ENCODE measurements at places on chromosomes 2 and 18.

DNA sequence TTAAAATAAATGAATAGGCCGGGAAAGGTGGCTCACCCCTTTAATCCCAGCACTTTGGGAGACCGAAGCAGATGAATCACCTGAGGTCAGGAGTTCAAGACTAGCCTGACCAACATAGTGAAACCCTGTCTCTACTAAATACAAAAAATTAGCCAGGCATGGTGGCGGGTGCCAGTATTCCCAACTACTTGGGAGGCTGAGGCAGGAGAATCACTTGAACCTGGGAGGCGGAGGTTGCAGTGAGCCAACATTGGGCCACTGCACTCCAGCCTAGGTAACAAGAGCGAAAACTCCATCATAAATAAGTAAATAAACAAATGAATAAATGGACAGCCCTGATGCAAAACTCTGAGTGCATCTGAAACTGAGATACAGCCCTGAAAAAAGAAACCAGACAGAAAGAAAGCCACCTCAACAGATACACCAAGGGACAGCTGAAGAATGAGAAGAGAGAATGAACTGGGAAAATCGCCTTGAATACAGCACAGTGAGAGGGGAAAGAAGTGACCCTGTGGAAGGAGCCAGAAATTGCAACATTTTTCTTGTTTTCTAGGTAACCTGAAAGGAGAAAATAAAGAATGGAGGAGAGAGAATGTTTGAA lies 64.4 kb downstream of the TRABD2A start:
- no peak for DNase-seq

- DNase-seq: no peak
These were observed 7.8 kb upstream of the ANXA4 start for GRCh38 chr2:69734035-69734611.

DNA sequence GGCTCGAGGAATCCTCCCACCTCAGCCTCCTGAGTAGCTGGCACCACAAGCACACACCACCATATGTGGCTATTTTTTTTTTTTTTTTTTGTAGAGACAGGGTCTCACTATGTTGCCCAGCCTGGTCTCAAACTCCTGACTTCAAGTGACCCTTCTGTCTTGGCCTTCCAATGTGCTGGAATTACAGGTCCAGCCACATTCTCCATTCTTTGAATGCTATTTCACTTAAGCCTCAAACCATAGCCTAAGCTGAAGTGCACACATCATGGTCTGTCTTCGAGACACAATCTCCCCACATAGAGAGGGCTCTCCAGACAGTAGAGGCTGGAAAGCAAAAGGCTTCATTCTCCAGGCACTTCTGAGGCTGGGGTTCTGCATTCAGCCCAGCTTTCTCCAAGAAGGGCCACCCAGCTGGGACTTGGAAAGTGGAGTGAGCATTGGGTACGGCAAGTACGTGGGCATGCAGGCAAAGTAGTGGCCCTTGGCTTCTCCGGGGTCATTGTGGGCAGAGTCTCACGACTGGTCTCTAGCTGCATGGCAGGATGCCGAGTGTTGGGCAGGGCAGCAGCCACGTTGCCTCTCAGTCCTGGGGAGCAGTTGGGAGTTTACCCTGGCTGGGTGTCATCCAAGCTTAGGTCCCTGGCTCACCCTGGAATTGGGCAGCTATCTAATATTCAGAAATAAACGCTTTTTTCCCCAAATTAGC lies 78.2 kb upstream of the SMAD7 start:
- DNase-seq: peak; percentile 70

DNA sequence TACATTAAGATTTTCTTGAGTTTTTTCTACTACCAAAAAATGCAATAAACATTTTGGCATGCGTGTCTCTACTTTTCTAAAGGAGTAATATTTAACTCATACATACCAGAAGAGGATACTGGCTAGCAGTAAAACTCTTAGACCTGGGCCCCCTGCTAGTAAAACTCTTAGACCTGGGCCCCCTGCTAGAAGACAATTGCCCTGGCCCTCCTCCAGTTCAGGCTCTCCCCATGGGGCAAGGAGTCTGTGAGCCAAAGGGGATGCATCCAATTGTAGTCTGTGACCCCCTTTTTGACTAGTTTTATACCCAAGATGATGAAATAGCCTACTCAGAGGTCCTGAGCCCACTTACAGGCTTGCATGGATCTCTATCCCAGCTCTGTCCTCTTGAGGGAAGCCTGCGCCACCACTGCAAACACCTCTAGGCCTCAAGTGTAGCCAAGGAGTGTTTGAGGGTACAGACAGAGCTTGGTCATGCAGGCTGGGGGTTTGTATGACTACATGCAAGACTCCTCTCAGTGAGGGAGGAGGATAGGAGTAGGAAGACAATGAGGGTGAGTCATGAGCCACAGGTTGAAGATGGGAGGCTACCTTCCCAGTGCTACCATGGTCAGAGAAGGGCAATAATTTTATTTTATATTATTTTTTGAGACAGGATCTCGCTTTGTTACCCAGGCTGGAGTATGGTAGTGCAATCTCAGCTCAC lies 45.2 kb upstream of the PGAP1 start:
- no peak for DNase-seq

GRCh38 chr2:160614391-160614790 lies 120.8 kb upstream of the RBMS1 start:
- DNase-seq: no peak

DNA sequence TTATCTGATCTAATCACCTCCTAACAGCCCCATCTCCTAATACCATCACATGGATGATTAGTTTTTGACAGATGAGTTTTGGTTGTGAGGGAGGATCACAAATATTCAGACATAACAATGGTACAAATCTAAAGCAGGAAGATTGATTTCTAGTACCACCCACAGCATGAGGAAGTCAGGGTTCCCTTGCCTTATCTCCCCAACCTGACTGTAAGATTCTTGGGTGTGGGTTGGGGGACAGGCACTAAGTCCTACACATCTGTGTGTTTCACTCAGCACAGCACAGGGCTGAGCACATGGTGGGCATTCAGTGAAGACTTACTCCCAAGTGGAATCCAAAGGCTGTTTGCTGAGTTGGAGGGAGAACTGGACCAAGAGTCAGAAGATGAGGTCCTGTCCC lies 93.8 kb upstream of the CXCR4 start:
- DNase-seq: no peak

DNA sequence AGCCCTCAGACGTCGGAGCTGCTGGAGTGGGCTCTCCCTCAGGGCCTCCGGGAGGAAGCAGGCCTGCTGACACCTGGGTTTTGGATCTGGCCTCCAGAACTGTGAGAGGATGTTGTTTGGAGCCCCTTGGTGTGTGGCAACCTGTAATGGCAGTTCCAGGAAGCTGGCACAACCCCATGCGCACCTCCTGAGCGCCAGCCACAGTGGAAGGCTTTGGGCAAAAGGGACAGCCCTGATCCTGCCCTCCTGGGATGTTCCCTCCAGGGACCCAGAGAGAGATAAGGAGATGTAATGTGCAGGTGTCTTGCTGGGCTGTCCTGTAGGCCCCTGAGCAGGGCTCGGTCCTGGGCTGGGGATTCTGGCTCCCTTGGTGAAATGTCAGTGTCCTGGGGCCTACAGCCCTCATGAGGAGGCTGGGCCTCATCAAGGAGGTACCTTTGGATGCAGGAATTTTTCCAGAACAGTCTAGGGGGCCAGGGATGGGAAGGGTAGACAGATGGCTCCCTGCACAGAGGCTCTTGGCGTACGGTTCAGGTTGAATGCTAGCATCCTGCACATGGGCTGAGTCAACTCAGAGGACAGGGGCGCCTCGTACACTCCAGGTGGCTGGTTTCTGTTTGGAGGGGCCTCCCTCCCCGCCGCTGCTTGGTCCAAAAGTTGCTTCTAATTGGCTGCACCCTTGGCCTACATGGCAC lies 61.1 kb downstream of the ASB1 start:
- peak; percentile 77 for DNase-seq

- no peak for DNase-seq
These were observed 245.0 kb upstream of the NT5C1B start for GRCh38 chr2:18834341-18834740.

DNA sequence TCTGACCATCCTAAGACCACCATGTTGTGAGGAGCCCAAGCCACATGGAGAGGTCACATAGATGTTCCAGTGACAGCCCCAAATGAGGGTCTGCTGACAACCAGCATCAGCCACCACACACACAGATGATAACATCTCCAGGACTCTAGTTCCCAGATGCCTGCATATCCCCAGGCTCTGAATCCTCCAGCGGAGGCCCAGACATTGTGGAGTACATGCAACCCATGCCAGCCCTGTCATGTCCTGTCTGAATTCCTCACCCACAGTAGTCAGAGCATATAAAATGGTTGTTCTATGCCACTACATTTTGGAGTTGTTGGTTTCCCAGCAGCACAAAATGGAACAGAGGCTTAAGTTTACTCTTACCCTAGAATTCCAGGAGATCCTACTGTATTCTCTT lies 122.0 kb upstream of the SLC35G4 start:
- no peak for DNase-seq

DNA sequence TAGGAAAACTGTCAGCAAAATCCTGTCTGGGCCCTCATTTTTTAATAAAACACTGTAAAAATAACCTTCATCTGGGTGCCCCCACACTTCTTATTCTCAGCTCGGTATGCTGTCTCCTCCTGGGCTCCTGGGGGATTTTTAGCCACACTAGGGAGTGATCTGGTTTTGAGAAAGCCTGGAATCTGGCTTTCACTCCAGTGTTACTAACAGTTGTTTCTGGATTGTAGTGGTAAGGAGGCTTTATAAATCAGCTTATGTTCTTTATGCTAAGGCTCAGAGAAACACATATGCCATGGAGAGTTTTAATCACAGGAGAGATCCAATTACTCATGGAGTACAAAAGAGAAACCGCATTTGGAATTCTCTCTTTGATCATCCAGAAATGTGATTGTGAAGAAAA lies 744.3 kb upstream of the SOX11 start:
- no peak for DNase-seq

GRCh38 chr18:62396381-62396780 lies 71.3 kb downstream of the TNFRSF11A start:
- no peak for DNase-seq

GRCh38 chr2:95346738-95347671 lies 49.9 kb downstream of the KCNIP3 start:
- DNase-seq: peak; percentile 84

GRCh38 chr2:47402805-47403608 lies at the start of gene MSH2:
MSH2 (plus strand) TSS chr2:47403156; CDS start chr2:47403192, 36 bp downstream.
- peak; percentile 95 for DNase-seq

DNA sequence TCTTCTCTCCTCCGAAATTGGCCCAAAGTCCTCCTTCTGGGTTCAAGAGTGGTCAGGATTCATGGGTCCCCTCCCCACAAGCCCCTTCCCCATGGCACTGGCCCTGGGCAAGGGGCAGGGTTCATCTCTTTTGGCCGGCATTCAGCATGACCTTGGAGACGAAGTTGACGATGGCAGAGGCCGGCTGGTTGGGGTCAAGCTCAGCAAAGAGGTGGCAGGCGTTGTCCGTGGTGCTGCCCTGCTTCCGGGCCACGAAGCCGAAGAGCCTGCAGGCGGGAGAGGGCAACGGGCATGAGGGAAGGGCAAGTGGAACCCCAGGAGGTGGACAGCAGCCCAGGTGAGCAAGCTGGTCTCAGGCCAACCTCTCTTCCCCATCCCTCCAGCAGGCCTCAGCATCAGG lies 198.5 kb downstream of the TNS1 start:
- DNase-seq: no peak

DNA sequence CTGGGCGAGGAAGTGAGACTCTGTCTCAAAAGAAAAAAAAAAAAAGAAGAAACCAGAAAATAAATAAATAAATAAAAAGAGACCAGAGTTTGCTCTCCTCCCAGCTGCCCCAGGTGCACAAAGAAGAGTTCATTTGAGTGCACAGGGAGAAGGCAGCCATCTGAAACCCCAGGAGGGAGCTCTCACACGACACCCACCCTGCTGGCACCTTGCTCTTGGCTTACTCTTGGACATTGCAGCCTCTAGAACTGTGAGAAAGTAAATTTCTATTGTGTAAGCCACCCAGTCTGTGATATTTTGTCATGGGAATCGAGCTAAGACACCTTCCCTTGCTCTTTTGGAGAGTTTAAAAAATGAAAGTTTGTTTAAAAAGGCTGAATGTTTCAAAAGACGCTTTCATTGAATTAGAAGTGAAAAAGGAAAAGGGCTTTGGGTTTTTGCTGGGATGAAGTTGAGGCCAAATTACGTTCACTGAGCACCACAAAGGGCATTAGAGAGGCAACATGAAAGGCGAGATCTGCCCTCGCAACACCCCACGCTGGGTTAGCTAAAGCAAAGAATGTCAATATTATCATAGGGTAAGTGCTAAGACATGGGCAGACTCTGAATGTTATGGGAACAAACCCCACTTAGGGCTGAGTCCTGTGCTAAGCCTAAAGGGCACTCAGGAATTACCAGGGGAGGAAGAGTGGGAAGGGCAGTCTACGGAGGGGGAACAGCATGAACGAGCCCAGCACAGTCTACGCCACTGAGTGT lies 128.9 kb upstream of the RIOK3 start:
- DNase-seq: no peak

GRCh38 chr2:86243272-86243671 lies 44.0 kb downstream of the MRPL35 start:
- DNase-seq: no peak

GRCh38 chr2:62038975-62039771 lies 133.7 kb downstream of the COMMD1 start:
- no peak for DNase-seq

DNA sequence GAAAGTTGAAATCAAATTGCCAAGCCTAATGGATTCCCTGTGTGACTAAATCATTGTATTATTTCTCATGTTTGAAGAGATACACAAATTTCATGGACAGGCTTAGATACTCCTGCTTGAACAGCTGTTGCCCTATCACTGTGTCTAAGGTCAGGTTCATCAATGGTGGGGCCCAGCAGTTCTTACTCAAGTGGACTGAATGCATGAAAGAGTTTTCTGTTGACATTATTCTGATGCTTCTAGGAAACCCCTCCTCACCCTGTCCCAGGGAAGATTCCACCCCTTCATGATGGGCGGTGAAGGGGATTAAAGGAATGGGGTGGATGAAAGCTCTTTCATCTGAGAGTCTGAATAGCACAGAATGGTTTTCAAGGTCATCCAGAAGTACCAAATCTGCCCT lies 148.8 kb downstream of the INO80D start:
- DNase-seq: no peak

DNA sequence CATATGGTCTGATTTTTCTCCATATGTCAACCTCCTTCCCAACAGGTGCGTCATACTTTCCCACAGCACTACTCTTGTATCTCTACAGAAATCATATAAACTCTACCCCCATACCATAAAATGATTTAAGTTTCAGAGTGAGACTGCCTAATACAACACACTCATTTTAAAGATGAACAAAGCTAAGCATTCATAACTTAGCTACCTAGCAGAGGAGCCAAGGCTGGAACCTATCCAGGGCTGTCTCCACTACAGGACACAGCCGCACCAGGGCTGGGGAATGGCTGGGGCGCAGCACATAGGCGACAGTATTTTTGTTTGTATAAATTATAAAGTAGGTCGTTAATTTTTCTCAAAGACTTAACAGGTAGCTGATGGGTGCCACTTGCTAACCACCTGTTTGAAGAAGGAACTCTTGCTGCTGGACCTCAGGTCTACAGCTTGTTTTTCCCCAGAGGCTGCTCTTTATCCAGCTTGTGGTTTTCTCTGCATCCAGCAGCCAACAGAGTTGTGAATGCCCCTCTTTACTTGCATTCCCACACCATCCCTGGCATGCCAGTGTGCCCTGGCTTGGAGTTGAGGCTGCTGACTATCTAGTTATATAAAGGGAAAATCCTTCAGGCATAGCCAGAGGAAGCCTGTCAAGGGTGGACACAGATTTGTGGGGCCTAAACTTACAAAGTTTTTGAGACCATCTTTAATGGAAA lies 62.0 kb downstream of the HNRNPLL start:
- DNase-seq: peak; percentile 69
